Pulmonary artery endothelial cell (primary cell): ENCODE measurements at places on chromosomes 6 and 20.

- no peak for DNase-seq
Measured at GRCh38 chr20:42901689-42902440, 287.8 kb downstream of the PTPRT start.

DNA sequence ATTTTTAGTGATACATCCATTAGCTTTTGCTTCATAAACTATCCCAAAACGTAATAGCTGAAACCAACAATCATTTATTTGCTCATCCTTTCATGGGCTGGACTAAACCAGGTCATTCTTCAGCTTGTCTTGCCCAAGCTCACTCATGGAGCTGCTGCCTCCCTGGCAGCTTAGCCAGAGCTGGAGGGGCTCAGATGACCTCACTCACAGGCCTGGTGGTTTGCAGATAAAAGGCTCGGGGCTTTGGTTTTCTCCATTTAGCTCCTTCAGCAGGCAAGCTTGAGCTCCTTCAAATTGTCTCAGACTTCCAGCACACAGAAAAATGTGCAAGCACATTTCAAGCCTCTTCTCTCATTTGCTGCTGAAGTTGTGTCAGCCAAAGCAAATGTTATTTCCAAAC, 139.1 kb downstream of the BTBD3 start:
- no peak for DNase-seq

DNA sequence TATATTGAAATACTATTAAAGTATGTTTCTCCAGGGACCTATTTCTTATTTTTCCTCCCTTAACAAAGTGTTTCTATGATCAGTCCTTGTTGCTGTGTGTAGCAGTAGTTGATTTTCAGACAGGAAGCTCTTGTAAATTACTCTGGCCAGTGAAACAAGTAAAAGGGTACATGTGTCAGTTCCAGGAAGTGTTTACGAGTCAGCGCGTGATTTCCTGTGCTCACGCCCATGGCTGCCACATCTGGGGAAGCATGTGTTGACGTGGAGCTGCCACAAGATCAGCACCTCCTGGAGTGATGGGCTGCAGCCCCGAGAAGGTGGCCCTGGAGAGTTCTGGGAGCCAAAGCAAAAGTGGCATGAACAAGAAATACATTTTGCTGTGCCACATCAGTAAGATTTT, 38.6 kb upstream of the GGTLC1 start:
- DNase-seq: peak; percentile 88

DNA sequence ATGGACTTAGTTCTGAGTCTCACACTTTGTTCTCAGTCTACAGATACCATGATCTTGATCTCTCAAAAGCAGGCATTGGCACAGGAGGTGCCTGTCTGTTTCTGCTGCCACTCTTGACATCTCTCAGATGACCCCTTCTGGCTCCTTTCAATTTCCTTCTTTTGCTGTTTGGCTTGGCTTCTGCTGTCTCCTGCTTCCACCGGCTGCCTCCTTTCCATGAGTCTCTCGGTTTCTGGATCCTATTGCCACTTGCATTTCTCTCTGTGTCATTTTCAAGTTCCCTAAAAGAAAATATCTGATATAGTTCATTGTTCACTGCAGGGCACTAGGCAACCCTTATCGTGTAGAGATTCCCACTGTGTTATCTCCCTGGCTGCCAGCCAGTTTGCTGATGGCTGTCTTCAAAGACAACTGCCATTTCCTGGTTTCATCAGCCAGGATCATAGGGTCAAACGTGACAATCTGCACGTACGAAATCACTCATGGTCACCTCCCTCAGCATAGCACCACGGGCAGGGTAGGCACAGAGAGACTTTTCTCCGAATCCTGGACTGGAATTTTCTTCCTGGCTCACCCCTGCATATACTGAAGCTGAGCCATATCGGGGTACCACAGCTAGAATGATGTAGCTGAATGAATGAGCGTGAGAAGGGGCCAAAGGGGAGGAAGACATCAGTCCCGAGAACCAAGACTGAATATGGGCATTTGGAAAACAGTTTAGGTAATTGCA, 144.6 kb upstream of the TMEM170B start:
- no peak for DNase-seq

GRCh38 chr20:24604966-24605665, 135.7 kb downstream of the SYNDIG1 start:
- no peak for DNase-seq

- no peak for DNase-seq
Measured at GRCh38 chr6:170056278-170056711, 234.6 kb downstream of the DLL1 start.

DNA sequence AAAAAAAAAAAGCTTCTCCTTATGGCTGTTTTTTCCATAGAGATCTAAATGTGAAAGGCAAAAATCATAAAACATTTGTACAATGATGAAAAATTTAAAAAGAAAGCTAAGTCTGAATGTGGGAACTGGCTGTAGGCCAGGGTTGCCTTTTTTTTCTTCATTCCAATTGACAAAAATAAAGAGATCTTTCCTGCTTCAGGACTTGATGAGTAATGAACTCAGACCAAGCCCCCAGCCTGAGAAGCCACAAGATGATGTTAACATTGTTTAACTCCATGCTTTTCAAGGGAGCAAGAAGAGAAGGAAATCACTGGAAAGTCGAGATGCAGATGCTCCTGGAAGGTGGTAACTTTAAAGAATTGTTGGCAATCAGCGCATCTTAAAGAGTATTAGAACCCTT, 41.4 kb downstream of the TRMT6 start:
- no peak for DNase-seq

DNA sequence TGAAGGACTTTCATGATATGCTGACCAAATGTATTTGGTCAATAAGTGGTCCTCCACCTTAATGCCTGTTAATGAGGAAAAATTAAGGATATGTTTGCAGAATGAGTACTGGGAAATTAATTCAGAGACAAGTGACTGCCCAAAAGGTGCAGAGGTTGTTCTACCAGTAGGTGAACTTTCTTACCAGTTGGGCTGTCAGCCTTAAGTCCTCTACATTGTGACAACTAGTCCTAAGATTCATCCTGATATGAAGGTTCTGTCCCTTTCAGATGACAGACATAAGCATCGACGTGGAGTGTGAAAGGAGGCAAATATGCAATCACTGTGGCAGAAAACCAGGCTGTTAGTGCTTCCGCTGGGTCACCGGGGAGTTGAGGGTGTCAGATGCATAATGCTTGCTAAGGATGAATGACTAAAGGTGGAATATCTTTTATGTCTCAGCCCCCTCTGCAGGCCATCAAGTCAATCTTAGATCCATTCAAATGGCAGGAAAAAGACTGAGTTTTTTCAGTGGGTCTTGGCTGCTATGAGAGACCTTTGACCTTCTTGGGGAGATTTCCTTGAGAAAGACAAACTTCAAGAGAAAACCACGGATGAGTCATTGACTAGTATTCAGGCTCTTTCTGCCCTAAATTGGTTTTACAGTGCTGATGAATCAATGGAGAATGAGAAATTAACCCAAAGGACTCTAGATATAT, 226.0 kb downstream of the TPBG start:
- no peak for DNase-seq

GRCh38 chr6:145116591-145117178, 618.6 kb downstream of the EPM2A start:
- DNase-seq: no peak

DNA sequence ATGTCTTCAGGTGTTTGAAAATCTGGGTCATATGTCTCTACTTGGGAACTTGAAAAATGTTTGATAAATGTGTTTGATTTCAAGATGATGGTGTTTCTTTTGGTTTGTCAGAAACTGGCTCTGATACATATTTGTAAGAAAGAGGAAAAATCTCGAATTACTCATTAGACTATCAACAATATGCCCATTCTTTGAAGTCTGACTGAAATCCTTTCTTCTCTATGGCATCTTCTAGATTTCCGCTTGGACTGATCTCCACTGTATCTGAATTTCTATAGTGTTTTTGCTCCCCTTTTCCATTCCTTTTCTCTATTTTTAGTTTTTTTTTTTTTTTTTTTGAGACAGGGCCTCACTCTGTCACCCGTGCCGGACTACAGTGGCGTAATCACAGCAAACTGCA, 1096.5 kb downstream of the KIF16B start:
- no peak for DNase-seq
